Vein endothelial cell (primary cell): ENCODE measurements at places on chromosomes 6 and 20. TPM values are rescaled to one million over a fixed set of nuclear protein-coding genes. Genes with fewer than 3 reads are reported as not detected.

The VGLL2 gene
- not detected in 2 replicates for total RNA-seq

The BCAS4 gene
- total RNA-seq, result 1.1 and 1.3 TPM in 2 replicates

The REM1 gene
- under 0.01 and 0.38 TPM in 2 replicates for total RNA-seq

The SNAP25 gene
- not detected in 2 replicates for total RNA-seq

The PRL gene
- not detected in 2 replicates for total RNA-seq

The HSPA12B gene
- 3.9 and 11.1 TPM in 2 replicates for total RNA-seq

The GHRH gene
- total RNA-seq, result not detected in 2 replicates

The NKX2-4 gene
- not detected in 2 replicates for total RNA-seq

The SLC16A10 gene
- not detected in 2 replicates for total RNA-seq

The KCNK15 gene
- total RNA-seq, result not detected in 2 replicates

The SRC gene
- total RNA-seq, result 19.6 and 20.6 TPM in 2 replicates

The PGC gene
- total RNA-seq, result not detected in 2 replicates
